ENCODE measurements at places on chromosomes 7 and 10. TPM values are rescaled to one million over a fixed set of nuclear protein-coding genes. Genes with fewer than 3 reads are reported as not detected.

GRCh38 chr7:26477381-26477990 is 185.8 kb downstream of the SNX10 start:
- DNase-seq: no peak

GRCh38 chr10:64286533-64286932 is 765.3 kb downstream of the REEP3 start:
- no peak for DNase-seq

DNA sequence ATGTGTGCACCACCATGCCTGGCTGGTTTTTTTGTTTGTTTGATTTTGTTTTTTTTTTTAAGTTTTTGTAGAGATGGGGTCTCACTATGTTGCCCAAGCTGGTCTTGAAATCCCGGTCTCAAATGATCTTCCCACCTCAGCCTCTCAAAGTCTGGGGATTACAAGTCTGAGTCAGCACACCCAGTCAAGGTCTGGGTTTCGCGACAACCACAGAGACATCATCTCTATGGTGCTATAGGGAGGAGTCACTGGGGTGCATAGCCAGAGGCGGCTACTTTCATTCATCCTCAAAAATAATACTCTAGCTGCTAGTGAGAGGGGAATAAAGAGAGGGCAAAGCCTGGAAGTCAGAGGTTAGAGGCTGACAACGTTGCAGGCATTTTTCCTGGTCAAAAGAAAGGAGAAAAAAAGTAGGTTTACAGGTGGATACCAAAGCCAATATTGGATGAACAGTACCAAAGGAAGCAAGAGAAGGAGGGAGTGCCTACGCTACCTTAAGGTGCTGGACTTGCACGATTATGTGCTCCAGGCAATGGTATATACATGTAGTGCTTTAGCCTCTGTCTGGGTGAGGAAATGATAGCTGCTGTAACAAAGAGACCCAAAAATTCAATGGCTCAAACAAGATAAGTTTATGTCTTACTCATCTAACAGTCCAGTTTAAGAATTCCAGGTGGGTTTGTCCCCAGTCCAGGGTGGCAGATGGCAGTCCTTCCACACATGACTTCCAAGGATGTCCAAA is 178.3 kb downstream of the SKIDA1 start:
- DNase-seq: no peak

DNA sequence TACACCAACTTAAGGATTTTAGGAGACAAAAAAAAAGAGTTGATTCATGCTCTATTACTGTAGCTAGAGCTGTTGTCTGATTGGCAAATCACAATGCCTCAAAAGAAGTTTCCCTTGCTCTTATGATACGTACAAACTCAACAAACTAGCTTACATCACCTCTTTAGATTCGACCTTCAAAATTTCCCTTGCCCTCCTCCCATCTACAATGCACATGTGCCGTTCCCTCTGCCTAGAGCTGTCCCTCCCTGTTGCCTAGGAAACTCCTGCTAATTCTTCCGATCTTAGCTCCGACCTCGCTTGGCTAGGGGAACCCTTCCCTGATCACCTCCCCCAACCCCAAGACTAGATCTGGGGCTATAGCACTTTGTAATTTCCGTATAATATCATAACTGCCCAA is 55.4 kb downstream of the MAP3K8 start:
- DNase-seq: no peak

ABLIM1 gene
- 13.5 TPM for total RNA-seq
